Kidney capillary endothelial cell (primary cell): ENCODE measurements at places on chromosomes 4 and X.
A peak's percentile ranks its signal among the peaks of the same experiment; 100 is the strongest.

DNA sequence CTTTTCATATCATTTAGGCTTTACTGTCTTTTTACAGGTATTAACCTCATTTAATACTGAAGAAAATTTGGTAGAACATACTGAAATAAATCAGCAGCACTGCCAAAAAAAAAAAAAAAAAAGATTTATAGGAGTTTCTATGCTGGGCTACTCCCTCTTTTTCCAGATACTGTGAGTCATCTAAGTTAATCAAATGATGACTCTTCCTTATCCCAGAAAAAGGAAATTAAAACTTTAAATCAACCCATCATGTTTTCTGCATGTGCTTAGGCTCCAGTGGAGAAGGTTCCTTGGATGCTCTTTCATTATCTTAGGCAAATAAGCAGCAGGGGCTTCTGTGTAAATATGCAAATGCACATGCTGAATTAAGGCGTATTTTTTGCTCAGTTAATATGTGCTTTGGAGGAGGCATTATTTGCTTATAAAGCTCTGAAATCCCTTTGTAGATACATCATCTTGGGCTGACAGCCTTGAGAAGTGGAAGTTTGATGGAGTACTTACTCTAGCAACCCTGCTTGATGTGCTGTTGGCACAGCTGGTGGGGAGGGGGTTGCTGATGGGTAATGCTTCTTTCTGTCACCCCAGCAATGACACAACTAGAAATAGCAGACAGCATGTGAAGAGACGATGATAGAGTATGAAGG lies 136.1 kb downstream of the C4orf33 start:
- no peak for DNase-seq

GRCh38 chr4:154590329-154591006 lies at the start of gene FGA:
TSS of gene FGA (minus strand) at chr4:154590742. CDS start at chr4:154590687, 55 bp downstream.
- DNase-seq = no peak

DNA sequence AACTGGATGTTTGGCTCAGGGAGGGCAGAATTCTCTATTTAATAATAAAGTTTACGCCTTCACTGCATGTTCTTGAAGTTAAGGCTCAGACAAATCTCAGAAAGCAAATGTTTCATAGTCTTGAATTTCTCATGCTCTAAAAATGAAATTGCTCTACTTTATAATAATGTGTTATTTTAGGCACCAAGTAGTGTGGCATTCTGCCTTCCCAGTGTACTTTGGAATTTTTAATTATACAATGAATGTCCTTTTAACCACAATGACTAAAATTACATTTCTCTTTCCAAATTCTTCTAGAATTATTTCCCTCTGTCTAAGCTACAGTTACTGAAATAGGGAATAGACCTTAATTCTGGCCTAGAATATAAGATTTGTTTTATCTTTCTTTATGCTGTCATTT lies 97.9 kb upstream of the PDE5A start:
- DNase-seq = no peak

- DNase-seq = no peak
These were observed 21.8 kb downstream of the NOP14 start for GRCh38 chr4:2941138-2942036.

GRCh38 chr4:66331761-66332160 lies 661.5 kb upstream of the EPHA5 start:
- no peak for DNase-seq

DNA sequence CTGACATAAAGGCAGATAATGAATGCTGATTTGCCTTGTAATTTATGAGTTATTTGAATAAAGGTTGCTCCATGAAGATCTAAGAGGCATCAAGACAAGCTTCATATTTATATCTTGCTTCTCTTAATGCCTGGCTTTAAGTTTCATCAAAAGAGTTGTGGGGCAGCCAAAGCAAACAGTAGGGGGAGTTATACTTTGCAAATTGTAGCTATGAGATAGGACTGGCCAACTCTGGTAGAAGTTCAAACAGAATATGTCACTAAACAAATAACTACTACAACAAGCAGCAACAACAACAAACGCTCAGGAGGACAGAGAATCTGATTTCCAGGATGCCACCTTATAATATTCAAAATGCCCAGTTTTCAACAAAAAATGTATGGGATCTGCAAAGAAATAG lies 69.1 kb upstream of the PLAC1 start:
- DNase-seq = no peak

DNA sequence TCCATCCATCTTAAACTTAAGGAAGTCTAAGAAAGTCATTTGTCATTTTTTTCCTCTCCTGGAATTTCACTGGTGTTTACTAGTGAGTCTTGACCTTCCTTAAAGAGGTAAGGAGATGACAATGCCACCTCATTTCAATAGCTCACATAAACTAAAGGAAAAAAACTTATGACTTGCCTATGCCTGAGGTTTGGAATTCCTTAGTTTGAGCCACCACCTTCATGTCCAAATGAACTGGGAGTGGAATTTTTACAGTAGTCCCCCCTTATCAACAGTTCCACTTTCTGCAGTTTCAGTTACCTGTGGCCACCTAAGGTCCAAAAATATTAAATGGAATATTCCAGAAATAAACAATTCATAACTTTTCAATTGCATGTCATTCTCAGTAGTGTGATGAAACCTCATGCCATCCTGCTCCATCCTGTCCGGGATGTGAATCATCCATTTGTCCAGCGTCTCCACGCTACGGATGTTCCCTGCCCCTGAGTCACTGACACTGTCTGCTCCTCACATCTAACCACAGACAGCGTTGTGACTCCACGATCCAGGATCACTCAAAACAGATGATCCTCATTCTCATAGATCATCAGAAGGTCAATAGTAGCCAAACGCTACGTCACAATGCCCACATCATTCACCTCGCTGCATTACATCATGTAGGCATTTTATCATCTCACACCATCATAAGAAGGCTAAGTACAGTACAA lies 177.4 kb downstream of the SH3KBP1 start:
- DNase-seq = peak; percentile 78

DNA sequence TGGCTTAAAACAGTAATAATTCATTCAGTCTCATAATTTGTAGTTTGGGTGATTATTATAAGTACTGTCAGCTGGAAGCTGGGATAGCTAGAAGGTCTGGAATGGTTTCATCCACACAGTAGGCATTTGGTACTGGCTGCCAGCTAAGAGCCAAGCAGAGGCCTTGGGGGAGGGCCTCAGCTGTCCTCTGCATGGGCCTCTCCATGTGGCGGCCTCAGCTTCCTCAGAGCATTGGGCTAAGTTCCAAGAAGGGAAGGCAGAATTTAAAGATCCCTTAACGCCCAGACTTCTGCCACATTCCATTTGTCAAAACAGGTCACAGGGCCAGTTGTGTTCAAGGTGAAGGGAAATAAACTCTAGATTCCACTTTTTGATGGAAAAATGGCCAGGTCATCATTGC lies 93.3 kb downstream of the NEUROG2 start:
- DNase-seq = no peak

DNA sequence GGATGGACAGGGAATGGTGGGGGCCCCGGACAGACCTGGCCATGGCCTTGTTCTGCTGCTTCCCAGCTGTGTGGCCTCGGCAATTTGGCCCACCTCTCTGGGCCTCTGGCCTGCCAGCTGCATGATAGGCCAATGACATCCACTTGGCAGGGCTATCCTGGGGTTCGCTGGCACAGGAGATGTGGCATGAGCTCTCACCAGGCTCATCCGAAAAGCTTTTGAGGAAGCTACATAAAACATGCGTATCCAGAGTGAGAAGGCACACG lies 18.1 kb downstream of the SH3TC1 start:
- DNase-seq = no peak

DNA sequence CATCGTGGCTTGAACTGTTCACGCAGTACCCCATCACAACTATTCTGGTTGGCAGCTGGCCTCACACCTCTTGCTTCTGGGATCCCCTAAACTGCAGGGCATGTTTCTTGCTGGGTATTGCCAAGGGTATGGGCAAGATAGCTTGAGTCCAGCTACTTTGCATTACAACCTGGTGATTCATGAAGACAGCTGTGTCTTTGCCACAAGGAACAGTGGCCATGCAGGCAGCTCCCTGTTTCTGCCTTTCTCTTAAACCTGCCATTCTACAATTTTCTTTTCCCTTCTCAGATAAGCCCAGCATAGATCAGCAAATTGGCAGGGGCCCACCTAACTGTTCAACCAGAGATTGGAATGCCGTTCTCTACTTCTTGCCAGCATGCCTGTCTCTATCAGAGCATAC lies 42.8 kb downstream of the TENM3 start:
- no peak for DNase-seq

DNA sequence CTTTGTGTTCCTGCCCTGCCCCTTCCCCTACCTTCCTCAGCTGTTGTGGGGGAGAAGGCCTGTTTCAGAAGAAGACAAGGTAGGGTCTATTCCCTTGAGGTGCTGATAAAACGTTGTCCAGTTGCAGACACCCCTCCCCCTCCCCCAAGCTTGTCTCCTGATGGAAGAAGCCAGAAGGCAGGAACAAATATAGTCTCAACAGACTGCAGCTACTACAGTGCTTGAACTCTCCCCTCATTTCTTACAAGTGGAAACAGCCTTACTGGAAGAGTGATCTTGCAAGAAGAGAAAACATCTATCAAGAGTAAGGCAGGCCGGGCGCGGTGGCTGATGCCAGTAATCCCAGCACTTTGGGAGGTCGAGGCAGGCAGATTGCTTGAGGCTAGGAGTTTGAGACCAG lies 11.0 kb upstream of the MAP7D3 start:
- DNase-seq = no peak

DNA sequence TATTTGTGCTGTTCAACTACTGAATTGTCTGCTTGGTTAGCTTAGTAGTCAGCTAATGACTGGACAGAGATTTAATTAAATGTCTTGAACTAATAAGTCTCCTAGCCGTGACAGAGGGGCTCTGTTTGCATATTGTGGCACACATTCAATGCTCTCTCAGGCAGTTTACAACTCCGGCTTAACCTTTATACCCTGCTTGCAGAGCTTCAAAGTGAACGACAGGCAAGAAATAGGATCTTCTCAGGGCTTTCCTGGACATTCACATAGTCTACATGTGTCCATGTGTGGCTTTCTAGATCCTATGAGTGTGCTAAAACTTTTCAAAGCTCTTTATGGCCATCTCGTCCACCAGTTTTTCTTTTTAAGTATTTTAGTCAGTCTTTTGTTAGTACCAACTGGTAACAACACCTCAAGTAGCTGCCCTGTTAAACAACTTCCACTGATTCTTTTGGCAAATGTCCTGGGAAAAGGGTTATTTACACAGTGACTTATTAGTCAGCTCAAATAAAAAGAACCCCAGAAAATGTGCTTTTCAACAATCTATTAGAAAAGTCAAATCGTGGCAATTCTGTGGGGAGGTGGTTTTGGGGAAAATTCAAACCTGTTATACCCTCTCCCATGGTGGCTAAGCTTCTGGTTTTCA lies 28.6 kb downstream of the OR13H1 start:
- no peak for DNase-seq

- DNase-seq = no peak
These were observed 68.6 kb downstream of the NHS start for GRCh38 chrX:17443556-17443955.

DNA sequence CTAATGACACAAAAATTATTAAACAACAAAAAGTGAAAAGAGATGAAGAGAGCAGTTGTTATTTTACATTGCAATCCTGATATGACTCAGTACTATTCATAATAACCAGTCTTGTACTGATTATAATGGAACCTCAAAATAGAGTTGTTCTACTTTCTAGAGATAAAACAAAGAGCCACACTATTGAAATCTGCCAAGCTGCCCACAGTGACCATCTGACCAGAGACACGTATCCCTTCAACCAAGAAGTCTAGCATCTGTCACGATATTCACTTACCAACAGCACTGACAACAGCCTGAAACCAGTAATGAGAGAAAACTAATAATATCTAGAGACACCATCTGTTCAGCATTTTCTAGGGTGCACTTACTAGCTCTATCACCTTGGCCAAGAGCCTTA lies 466.7 kb downstream of the NKX6-1 start:
- DNase-seq = no peak

DNA sequence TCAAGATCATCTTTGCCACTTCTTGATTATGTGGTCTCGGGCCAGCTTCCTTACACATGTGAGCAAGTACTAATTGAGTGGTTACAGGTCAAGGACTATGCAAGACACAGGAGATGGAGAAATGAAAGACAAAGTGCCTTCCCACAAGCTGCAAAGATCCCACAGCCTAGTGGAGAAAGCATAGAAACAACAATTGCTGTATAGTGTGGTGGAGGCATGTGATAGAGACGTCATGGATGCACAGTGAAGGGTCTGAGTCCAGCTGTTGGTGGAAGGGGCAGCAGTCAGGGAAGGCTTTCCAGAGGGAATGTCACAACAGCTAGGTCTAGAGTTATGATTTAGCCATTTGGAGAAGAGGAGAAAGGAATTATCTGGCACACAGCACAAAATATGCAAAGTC lies 210.6 kb downstream of the KDR start:
- DNase-seq = no peak

- DNase-seq = no peak
These were observed 3.5 kb downstream of the GUCY1B1 start for GRCh38 chr4:155762334-155762733.

DNA sequence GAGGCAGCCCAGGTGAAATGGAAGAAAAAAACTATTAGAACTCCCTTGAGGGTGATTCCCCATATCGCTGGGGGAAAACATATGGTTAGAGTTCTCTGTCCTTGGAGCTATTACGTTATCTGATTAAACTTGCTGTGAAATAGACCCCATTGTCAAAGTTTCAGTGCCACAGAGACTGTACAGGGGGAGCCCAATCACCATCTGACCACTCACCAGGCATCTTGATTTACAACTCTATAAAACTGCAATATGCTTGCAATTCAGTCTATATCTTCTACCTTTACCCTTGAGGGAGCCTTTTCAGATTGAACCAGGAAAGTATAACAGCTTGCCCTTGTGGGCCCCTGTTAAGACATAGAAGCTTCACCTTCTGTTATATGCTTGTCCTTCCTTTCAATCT lies 18.2 kb downstream of the TMEM255A start:
- DNase-seq = no peak

- no peak for DNase-seq
These were observed 744.5 kb upstream of the FAM241A start for GRCh38 chr4:111400741-111401140.

DNA sequence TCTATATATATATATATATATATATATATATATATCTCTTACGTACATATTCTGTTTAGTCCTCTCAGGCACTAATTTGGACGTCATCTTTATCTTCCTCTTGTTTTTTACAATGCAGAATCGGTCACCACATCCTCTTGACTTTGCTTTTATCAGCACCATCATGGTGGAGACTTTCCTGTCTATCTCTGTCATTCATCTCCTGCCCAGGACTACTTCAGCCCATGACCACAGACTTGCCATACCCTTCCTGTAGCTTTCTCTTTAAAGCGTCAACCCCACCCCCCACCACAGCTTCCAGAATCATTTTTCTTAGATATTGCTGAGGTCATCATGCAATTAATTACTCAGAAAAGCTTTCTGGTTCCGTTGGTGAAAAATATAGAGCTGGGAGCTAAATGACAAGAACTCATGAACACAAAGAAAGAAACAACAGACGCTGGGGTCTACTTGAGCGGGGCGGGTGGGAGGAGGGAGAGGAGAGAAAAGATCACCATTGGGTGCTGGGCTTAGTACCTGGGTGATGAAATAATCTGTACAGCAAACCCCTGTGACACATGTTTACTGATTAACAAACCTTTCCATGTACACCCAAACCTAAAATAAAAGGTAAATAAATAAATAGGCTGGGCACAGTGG lies 30.5 kb upstream of the PRKX start:
- DNase-seq = no peak
